Activated T-cell treated with anti-CD3 and anti-CD28 coated beads, Interleukin-2, amount 50 U/mL, for 24 hours (primary cell): ENCODE measurements at places on chromosomes 6 and 20.

DNA sequence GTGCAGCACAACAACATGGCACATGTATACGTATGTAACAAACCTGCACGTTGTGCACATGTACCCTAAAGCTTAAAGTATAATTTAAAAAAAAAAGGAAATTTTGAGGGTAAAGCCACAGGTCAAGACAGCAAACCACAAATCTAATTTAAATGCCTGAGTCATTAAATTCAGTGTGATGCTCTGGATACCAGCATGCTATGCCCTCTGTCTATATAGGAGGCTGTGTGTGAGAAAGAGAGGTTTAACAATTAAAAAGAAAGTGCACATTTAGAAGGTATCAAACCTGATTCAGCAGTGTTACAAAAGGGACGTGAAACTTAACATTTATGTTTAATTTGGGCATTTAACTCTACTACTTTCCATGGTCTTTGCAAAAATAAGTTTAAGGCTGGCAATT lies 276.3 kb downstream of the ADGRB3 start:
- DNase-seq, result no peak

- DNase-seq, result no peak
Observed at GRCh38 chr6:36596356-36596755, 2.2 kb downstream of the SRSF3 start.

- DNase-seq, result peak; percentile 73
Observed at GRCh38 chr6:125789576-125790357, 993 bp upstream of the NCOA7 start.

- DNase-seq, result peak; percentile 36
Observed at GRCh38 chr6:72522735-72523141, 99.1 kb upstream of the KCNQ5 start.

GRCh38 chr6:23659125-23659524 lies 466.9 kb upstream of the NRSN1 start:
- DNase-seq, result no peak

DNA sequence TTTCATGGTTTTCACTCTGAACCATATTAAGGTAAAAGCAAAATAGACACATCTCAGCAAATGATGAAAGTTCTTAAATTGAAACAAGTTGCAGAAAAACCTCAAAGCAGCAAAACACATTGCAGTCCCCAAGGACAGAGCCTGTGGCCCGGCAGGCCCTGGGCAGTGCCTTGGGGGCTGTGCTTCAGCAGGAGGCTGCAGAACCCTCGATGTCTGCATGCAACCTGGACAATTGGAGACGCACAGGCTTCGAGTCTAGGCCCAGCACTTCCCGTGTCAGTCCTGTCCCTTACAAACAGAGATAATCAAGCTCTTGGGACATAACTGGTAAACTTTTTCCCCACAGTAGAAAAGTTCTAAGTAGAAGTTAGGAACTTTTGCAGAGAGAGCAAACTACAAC lies 9.2 kb downstream of the PYGB start:
- peak; percentile 23 for DNase-seq

DNA sequence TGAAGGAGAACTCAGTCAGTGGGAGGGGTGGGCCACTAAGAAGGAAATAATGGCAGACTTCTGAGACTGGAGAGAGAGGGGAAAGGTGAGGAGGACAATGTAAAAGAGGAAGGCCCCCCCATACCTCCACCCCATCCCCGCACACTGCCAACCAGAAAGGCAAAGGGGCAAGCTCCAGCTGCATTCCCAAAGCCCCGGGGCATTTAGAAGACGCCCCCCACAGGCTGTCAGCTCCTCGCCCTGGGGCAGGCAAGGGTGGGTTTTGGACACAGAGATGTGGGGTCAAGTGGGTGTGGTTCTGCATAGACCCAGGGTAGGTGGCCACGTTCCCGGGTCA lies 20.8 kb upstream of the SLC22A7 start:
- no peak for DNase-seq

- peak; percentile 22 for DNase-seq
Observed at GRCh38 chr20:32158943-32159660, 48.4 kb downstream of the PLAGL2 start.

DNA sequence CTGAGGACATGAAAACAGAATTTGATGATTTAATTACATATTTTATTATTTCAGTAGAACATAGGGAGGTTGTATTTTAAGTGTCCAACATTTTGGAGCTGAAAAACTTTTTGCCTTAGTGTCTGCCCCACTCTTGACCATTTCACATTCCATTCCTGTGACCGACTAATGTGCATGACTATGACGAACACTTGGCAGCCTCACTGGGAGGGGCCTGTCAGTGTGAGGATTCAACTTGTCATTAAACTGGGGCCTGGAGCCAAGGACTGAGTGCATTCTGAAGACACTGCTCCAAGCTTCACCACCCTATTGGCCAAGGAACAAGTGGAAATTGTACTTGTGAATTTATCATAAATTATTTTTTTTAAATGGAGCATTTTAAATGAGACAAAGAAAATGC lies 661.3 kb downstream of the BCKDHB start:
- no peak for DNase-seq
